ENCODE measurements at places on chromosomes 1 and 21.

- DNase-seq = no peak
Measured at GRCh38 chr21:17779496-17779895, 39.7 kb downstream of the C21orf91 start.

DNA sequence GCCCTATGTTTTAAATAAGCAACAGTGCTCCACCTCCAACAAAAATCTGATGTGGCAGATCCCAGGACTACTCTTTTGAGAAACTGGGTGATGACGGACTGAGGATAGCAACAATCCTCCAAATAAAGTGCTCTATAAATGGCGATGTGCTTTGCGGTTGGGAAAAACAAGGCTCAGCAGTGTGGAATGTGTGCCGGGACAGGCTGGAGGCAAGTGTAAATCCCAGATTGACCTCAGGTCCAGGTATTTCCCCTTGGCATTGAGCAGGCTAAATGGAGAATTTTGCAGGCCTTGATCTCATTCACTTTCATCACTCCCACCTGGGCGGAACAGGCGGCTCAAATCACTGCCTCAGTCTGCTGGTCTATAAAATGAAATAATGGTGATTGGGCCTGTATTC lies 35.1 kb downstream of the LRRC42 start:
- no peak for DNase-seq

DNA sequence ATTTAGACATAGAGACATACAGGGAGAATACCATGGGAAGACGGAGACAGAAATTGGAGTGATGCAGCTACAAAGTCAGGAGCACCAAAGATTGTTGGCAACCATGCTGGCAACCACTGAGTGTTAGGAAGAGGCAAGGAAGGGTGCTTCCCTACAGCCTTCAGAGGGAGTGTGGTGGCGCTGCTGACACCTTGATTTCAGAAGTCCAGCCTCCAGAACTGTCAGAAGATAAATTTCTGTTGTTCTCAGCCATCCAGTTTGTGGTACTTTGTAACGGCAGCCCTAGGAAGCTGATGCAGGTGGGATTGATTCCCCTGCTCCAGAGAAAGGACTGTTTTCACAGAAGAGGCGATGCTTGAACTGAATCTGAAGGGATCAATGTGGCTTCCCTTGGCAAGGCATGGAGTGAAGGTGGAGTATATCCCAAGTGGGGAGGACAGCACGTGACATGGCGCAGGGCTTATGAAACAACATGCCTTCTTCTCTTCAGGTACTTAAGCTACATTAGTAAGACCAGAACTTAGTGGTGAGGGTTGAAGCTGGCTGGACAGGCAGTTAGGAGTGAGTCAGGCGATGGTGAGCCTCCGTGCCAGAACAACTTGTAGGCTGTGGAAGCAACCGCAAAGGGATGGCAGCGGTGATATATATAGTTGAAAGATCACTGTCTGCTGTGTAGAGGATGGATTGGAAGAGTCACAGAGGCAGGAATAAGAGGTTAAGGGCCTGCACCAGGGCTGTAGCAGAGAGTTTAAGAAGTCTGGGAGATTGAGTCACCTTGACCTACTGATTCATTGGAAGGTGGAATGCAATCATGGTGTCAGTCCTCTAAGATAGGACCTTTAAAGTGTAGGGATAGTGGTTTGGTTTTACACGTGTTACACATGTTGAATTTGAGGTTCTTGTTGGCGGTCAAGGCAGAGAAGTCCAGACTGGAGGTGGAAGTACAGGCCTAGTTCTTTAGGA lies 2.1 kb downstream of the LEPR start:
- no peak for DNase-seq

GRCh38 chr21:31220575-31220974 lies 123.5 kb downstream of the TIAM1 start:
- DNase-seq = no peak

DNA sequence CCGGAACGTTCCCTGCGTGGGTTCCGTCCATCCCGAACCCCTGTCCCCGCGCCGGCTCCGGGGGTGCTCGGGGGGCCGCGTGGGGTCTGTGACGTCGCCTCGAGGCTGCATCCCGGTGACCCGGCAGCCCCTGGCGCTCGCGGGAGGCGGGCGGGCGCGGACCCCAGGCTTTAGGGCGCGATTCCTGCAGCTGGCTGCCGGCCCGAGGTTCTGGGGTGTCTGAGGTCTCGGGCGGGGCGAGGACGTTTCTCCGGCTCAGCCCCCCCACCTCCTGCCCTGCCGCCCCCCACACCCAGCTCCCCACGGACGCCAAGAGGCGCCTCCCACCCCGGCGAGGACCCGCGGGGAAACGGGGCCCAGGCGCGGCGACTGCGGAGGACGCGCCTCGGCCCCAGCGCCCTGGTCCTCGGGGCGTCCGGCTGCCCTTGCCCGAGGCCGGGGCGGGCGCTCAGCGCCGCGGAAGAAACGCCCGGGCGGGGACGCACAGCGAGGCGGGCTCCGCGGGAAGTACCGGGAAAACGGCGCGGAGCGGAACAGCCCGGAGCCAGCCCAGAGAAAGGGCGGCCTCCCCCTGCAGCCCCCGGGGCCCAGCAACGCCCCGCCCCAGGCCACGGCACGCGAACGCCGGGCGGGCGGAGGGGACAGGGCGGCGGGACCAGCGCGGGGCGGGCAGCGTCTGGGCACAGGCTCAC lies 1.3 kb upstream of the PCBP3 start:
- DNase-seq = no peak

GRCh38 chr1:184509105-184509504 lies 122.3 kb downstream of the C1orf21 start:
- no peak for DNase-seq

- DNase-seq = no peak
Measured at GRCh38 chr1:19400875-19401534, 84.3 kb downstream of the CAPZB start.

- no peak for DNase-seq
Measured at GRCh38 chr1:67682659-67683197, 2.3 kb upstream of the GADD45A start.

GRCh38 chr1:59731591-59731990 lies 83.2 kb upstream of the HOOK1 start:
- DNase-seq = no peak
